ENCODE measurements at places on chromosomes 1 and 21. TPM values are rescaled to one million over a fixed set of nuclear protein-coding genes. Genes with fewer than 3 reads are reported as not detected.

GRCh38 chr1:245051349-245052221 lies 103.2 kb upstream of the KIF26B start:
- DNase-seq: peak; percentile 89

GRCh38 chr1:100347009-100347966 lies 5.0 kb upstream of the CDC14A start:
- no peak for DNase-seq

DNA sequence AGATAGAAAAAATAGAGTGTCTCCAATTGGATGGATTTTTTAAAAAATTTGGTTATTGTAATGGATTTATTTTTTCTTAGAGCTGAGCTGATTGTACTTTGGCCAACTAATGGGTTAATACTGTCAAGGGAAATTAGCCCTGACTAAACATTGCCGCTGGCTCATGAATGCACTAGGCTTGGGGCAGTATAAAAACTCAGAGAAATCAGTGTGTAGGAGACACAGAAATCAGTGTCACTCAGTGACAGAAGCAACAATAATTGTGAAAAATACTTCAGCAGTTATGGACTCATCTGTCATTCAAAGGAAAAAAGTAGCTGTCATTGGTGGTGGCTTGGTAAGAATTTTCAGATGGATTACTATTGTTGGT lies at the start of gene KMO:
Gene KMO, plus strand, starts transcription at position 217 of the 370 bp plus-strand sequence. Its CDS starts 67 bp downstream, at position 284.
- no peak for DNase-seq

PRDM15 gene
- total RNA-seq: 6.7 TPM

CD164L2 gene
- total RNA-seq: 2.3 TPM
